ENCODE measurements at places on chromosomes 16 and 17.

GRCh38 chr16:67580202-67580601 is 17.9 kb downstream of the CTCF start:
- no peak for DNase-seq

GRCh38 chr16:20803561-20804214 is 2.6 kb downstream of the ERI2 start:
- no peak for DNase-seq

DNA sequence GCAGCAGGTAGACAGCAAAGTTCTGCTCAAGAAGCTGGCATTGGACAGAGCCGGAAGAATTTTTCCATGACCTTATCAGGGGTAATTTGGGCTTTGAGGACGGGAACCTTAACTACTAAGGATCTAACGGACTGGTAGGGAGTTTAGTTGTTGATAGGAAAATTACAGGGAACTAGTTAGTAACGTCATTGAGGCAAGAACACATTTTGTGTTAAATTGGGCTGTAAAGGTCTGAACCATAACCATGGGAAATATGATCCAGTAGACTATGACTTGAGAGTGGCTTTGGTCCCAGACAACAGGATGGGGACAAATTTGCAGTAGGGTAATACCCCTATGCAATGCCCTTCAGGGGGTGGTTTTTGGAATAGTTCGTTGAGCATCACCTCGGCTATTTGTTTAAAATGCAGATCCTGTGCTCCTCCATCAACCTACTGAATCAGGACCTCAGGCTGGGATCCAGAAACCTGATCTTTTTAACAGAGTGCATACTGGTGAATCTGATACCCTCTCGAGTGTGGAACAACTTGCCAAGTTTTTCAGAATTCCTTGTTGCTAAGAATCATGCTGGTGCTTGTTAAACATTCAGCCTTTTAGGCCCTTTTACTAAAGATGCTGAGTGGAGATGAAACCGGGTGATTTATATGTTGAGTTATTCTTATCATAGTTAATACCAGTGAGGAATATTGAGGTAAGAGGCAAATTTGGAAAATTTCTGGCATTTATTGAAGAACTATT is 255.1 kb downstream of the MAP2K6 start:
- DNase-seq: no peak

GRCh38 chr17:74670329-74670728 is 42.4 kb downstream of the CD300LF start:
- no peak for DNase-seq

DNA sequence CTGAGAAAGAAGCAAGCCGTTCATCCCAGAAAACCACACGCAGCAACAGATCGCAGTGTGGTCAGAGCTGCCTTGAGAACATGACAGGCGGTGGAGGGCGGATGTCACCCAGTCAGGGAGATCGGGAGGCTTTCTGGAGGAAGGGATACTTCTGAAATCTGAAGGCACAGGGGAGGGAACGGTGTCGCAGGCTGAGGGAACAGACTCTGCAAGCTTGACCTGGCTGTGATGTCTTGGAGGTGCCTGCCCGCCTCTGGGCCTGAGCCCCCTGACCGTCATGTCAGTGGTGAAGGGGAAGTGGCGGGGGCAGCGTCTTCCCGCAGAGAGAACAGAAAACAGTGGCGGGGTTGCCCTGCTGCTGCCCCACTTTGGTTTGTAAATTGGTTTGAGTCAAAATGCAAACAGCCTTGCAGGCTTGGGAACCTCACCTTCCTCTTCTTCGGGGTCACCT is 8.1 kb upstream of the ATP2A3 start:
- DNase-seq: no peak

DNA sequence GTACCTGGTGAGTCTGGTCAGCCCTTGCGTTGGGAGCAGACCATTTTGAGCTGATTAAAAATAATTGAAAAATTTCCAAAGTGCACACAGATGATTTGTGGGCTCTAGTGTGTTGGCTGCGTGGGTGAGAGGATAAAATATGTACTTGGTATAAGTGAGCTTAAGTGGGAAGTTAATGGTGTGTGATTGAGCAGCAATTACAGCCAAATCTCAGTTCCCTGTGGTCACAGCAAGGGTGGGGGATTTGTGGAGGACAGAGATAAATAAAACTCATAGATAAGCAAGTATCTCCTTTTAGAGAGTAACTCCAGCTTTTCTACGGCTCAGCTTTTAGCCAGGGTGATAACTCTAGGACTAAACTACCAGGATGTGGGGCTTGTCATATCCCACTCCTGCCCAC is 390.4 kb downstream of the UTP18 start:
- DNase-seq: no peak
